GM12878 (cell line): ENCODE measurements at places on chromosomes 7 and 10. TPM values are rescaled to one million over a fixed set of nuclear protein-coding genes. Genes with fewer than 3 reads are reported as not detected.

The TUBB8 gene
- polyA plus RNA-seq = not detected in 2 replicates

The PDZD7 gene
- polyA plus RNA-seq = not detected in 2 replicates

The CLRN3 gene
- polyA plus RNA-seq = not detected in 2 replicates

The FGFBP3 gene
- polyA plus RNA-seq = 0.56 and 0.62 TPM in 2 replicates

The SLC35G1 gene
- 6.7 and 6.8 TPM in 2 replicates for polyA plus RNA-seq

The STEAP1 gene
- polyA plus RNA-seq = 3.1 and 4.1 TPM in 2 replicates

DNA sequence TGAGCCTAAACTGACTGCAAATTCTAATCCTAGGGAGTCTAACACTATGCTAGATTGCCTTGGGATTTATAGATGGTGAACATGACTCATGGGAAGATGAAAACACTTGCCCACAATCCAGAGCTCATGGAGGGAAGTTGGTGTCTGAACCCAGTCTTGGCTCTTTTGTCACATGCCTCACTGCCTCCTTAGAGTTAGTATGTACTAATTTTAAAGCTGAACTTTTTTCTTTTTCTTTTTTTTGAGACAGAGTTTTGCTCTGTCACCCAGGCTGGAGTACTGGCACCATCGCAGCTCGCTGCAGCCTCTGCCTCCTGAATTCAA, 14.4 kb downstream of the MRPL32 start:
- no peak for DNase-seq

- no peak for DNase-seq
These were observed 153.1 kb downstream of the AOAH start for GRCh38 chr7:36571190-36571560.

DNA sequence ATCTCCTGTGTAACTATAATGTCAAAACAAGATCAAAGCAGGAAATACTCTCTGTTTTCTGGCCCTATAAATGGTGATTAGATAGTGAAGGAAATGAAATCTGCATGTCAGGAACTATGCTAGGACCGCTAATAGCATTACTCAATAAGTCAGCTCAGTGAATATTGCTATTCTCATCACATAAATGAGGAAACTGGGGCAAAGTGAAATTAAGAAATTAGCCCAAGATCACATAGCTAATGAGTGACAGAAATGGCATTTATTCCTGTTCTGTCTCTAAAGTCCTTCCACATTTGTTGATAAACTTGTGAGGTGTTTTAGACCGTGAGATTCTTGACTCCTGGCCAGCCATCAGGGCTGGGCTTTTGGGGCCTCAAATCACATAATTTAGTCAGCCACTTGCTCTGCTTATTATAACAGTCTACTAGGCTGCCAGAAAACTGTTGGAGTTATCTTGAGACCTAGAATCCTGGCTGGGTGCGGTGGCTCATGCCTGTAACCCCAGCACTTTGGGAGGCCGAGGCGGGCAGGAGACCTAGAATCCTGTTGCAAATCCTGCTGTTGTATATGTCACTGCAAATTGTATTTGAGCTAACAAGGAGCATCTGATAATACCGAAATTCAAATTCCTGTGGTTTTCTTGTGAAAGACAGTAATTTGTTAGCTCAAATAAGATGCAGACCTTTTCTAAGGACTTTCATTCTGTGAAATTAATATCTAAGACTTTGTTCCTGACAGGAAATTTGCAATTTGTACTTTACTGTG, 66.5 kb upstream of the SHTN1 start:
- DNase-seq = no peak

GRCh38 chr7:127530148-127530547, 55.2 kb downstream of the GCC1 start:
- DNase-seq = no peak

- DNase-seq = no peak
These were observed 54.0 kb downstream of the DOCK4 start for GRCh38 chr7:112152186-112152585.

- no peak for DNase-seq
These were observed 127.5 kb downstream of the CRPPA start for GRCh38 chr7:16293669-16294425.

DNA sequence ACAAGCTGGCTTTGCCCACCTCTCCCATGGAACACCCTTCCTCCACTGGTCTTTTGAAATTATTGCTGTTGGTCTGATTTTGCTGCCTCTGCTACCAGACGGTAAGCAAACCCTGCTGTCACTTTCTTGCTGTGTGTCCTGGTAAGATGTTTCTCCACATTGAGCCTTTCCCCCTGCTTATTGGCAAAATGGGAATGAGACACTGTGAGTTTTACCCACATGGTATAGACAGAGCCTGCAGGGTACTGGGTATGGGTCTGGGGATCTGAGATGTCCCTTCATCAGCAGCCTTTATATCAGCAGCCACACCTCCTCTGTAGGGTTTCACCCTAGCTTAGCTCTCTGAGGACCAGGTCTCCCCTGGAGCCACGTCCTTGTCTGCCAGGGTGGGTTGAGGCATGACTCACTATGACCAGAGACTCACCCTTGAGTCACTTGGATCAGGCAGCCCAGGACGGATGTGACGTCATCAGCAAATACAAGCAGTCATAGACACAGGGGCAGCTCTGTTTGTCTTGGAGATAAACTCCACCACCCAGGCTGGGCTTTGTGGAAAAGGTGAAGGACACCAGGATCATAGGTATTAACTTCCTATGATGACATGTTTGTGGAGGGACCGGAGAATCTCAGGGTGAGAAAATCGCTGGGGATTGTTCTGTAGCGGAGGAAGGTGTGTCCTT, 17.9 kb upstream of the BAIAP2L1 start:
- DNase-seq = no peak

GRCh38 chr7:127571741-127572505, 13.5 kb downstream of the GCC1 start:
- DNase-seq = no peak

DNA sequence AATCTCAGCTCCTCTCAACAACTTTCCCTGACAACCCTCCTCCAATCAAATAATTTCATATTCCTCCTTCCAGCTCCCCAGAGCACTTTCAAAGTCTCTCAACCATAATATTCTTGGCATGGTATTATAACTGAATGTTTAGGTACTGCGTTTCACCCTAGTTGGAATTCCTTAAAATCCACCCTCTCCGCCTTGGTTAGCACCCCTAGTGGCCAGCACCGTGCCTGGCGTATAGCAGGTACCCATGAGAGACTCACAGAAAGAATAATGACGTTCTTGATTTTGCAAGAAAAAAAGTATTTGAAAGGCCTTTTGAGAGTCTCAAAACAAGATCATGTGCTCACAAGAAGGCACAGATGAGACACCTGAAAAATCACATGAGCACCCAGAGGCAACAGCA, 50.9 kb downstream of the GLI3 start:
- no peak for DNase-seq
